AG09309 (cell line): ENCODE measurements at places on chromosomes 6 and 20.

DNA sequence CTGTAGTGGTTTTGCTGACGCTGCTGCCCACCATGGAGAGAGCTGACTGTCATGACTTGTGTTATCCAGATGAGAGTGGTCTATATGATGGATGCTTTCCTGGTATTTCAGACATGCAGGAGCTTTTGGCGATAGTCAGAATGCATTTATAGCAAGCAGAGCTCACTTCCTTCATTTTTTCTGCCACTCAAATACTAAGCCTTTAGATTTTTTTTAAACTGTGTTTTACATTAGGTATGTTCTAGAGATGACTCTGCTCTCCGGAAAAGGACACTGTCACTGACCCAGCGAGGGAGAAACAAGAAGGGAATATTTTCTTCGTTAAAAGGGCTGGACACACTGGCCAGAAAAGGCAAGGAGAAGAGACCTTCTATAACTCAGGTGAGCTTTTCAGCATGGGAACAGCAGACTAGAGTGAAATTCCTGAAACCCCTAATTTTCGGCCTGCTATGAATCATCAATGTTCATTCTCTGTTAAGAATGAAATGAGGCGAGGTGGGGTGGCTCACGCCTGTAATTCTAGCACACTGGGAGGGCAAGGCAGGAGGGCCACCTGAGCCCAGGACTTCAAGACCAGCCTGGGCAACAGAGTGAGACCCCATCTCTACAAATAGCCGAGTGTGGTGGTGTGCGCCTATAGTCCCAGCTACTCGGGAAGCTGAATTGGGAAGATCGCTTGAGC lies 98.6 kb upstream of the CLDN20 start:
- no peak for DNase-seq

DNA sequence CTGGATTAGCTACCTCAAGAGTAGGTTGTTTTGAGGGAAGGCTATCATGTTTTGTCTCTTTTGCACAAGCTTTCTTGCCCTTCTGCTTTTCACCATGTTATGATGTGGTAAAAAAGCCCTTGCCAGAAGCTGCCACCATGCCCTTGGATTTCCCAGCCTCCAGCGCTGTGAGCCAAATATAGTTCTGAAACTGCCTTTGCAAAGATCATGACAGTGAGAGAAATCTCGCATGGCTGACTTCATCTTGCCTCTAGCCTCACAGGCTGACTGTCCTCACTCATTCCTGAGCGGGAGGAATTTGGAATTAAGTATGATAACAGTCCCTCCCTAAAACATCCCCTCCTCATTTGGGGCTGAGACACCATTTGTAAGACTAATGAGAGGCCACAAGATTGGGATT lies 207.7 kb downstream of the BTBD9 start:
- DNase-seq, result no peak

GRCh38 chr20:7379621-7380220 lies 560.5 kb downstream of the HAO1 start:
- no peak for DNase-seq

- DNase-seq, result no peak
These were observed 294.7 kb downstream of the FARS2 start for GRCh38 chr6:5556011-5556410.

GRCh38 chr6:146548898-146549374 lies 5.3 kb downstream of the RAB32 start:
- no peak for DNase-seq

GRCh38 chr20:31663524-31663837 lies 25.8 kb downstream of the COX4I2 start:
- DNase-seq, result no peak

DNA sequence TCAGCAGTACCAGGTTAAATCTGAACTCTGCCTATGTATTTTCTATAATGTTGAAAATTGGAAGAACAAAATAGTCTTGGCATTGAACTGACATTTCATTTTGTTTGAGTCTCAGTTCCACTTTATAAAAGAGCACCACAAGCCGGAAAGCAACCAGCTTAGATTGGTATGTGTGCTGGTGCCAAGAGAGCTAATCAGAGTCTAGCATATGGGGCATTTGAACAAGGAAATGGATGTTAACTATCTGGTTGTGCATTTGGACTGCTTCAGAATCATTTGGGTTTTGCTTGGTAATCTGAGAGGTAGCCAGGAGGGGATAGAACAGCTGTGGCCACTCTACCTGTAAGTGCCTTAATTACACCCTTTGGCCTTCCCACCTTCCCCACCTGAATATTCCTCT lies 184.8 kb downstream of the GRIK2 start:
- no peak for DNase-seq

- DNase-seq, result no peak
These were observed 38.1 kb downstream of the RPP40 start for GRCh38 chr6:4965562-4966389.

GRCh38 chr6:40930555-40930954 lies 108.5 kb downstream of the UNC5CL start:
- no peak for DNase-seq

GRCh38 chr20:59006167-59006863 lies 739 bp downstream of the CTSZ start:
- no peak for DNase-seq

GRCh38 chr20:50558483-50558925 lies 48.3 kb downstream of the PTPN1 start:
- peak; percentile 32 for DNase-seq

- DNase-seq, result no peak
These were observed 6.5 kb downstream of the CEP162 start for GRCh38 chr6:84220809-84221409.

DNA sequence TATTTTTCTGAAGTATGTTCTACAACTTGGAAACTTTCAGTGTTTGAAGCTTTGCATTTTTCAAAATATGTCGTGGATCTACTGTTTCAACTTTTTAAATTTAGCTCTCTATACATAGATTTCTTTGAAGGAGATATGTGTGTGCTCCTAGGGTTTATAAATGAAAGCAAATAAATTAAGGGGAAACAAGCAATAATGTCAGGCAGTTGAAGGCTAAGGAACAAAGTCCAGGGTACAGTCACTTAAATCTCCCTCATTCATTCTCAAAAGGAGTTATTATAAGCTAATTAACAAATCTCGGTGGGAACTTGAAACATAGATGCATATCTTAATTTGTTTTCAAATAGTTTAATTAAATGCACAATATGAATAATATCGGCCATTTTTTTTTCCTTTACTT lies 79.4 kb downstream of the SAMD5 start:
- no peak for DNase-seq

- DNase-seq, result peak; percentile 13
These were observed 733.8 kb upstream of the GJE1 start for GRCh38 chr6:141398949-141399348.

DNA sequence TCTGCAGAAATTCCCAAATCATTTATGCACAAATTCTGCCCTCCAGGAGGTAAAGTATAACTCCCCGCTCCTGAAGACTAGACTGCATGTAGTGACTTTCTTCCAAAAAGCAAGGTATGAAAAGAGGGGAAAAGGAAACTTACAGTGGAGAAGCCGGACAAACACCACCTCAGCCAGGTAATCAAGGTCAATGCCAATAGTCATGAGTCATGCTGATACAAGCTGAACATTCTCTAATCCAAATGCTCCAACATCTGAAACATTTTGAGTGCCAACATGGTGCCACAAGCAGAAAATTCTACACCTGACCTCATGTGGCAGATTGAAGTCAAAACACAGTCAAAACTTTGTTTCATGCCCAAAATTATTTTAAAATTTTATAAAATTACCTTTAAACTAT lies 165.6 kb downstream of the FOXA2 start:
- no peak for DNase-seq

DNA sequence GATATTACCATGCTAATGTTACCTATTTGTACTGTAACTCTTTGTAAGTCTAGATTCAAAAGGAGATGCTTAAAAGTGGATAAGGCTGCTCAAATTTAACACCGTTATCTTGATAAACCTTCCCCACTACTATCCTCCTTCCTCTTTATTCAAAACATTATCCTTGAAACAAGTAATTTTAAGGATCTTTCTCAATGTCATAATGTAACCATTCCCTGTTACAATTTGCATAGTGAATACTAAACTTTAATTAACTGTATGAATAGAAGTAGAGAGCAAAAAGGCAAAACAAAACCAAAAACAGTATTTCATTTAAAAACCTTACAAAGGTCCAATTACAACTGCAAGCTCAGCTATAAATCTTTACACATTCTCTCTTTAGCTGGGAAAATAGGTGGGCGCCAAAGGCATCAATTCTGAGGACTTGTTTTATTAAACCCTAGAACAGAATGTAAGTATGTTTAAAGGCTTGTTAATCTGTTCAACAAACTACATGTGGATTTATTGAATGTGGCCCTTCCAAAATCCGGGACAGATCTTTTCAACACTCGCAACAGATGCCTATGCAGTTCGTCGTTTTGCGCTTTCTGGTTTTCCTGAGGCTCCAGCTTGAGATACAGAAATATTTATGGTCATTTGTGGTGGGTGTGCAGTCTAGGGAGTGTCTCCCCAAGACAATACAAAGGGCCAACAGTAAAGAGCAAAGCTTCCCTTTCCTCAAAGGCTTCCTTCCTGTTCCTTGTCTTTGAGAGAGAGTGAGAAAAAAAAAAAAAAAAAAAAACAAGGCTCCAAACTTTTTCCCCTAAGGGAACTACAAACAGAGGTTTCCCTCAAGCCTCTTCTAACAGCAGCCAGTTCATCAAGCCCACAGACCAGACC lies 15.1 kb downstream of the KIF13A start:
- DNase-seq, result no peak

DNA sequence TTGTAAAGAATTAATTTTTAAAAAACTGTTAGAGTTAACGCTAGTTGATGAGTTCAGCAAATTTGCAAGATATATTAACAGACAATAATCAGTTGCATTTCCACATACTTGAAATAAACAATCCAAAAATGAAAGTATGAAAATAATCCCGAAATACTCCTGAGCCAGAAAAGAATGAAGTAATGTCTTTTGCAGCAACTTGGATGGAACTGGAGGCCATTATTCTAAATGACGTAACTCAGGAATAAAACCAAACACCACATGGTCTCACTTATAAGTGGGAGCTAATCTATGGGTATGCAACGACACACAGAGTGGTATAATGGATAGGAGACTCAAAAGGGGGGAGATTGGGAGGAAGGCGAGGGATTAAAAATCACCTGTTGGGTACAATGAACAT lies 872.9 kb upstream of the GJE1 start:
- no peak for DNase-seq
